ENCODE measurements at places on chromosomes 5 and 9.
A peak's percentile ranks its signal among the peaks of the same experiment; 100 is the strongest.

DNA sequence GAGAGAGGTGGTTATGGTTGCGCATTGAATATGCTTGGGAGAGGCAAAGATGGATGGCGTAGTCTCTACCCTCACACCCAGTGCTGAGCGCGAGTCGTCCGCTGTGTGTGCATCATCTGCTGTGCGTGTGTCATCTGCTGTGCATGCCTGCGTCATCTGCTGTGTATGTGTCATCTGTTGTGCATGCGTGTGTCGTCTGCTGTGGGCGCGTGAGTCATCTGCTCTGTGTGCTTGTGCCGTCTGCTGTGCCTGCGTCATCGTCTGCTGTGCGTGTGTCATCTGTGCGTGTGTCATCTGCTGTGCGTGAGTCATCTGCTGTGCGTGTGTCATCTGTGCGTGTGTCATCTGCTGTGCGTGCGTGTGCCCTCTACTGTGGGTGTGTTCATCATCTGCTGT is 68.0 kb upstream of the IRX4 start:
- H3K4me1 ChIP-seq = no peaks in the 10 kb centered on the region
- H3K4me3 ChIP-seq = no peak overlapping the region
- no peaks in the 10 kb centered on the region for H3K36me3 ChIP-seq
- DNase-seq = no peak
- peaks cover 61% of the 10 kb centered on the region for H3K27me3 ChIP-seq

DNA sequence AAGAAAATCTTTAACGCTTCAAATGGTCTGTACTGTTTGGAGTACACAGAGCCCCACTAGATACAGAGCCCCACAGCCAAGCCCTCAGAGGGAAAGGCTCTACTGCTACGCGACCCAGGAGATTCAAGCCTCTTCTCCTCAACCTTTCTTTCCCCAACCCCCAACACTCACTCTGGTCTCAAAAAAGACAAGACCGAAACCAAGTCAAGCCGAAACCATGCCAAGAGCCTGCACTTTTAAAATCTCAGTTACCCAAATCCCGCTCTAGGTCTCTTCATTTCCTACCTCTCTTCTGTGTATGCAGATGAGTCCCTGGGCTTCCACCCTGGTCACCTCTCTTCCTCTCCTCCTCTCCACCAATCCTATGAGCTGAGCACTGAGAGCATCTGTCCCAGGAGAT is 31.9 kb downstream of the BARHL1 start:
- no peaks in the 10 kb centered on the region for H3K27me3 ChIP-seq
- peaks cover 45% of the 10 kb centered on the region for H3K36me3 ChIP-seq
- H3K4me1 ChIP-seq = no peaks in the 10 kb centered on the region
- DNase-seq = no peak
- no peak overlapping the region for H3K4me3 ChIP-seq

DNA sequence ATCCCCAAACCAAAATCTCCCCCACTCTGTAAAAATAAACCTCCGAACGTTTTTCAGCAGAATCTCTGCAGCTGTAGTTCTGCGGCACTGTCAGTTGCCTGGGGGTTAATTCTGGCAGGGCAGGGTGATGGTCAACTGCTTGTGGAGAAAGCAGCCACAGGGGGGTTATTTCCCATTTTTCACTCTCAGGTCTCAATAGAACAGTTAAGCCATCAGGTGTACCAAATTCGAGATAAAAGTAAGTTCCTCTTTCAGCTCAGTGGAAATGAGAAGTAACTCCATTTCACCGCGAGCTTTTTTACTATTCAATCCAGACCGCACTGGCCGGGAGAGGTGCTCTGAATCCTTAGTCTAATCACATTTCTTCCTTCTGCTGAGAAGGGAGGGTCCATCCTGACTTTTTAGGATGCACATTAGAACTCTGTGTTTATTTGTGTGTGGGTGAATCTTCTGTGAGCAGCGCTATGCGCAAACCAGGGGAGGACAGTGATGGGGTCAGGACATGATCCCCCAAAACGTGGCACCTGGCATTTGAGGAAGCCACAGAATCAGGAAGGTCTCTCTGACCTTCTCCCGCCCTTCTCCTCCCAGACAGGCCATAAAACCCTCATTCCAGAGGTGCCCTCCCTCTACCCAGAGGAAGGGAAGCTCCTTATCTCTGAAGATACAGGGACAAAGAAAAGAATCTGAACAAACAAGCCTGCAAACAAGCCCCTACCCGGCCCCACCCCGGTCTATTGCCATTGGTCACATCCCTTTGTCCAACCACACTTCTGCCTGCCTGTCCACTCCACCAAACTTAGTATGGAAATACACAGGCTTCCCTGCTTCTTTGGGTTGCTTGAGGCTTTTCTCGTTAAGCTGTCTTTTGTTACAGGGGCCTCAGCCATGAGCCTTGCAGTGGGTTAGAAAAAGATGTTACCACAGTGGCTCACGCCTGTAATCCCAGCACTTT is 229.0 kb downstream of the ROR2 start:
- no peaks in the 10 kb centered on the region for H3K27me3 ChIP-seq
- peak overlapping the region; percentile 48 for H3K4me3 ChIP-seq
- peak; percentile 36 for DNase-seq

DNA sequence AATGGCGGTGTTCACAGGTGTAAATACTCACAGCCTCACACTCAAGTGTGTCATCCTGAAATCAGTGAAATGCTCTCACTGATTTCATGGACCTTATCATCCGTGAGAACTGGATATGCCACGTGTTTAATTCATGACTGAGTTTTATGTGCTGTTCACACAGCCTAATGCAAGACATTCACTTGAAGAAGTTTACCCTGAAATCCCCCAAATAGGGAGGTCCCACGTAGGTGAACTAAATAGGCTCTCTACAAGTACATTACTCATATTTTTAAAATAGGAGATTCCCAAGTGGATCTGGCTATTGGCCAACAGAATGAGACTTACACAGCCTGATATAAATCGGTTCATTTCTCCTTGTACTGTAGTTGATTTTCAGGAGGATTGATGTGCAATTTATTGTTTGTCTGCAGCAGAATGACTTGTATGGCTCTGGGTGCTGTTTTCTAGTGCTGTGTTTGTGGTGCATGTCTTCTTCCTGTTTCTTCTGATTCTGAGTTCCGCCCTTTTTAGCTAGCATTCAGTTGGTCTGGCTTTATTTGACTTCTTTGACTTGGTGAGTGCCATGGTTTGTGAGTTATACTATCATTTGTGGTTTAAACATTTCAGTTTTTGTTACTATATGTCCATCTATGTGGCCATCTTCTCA is 25.1 kb downstream of the TRIO start:
- H3K27me3 ChIP-seq = no peaks in the 10 kb centered on the region
- peak; percentile 59 for DNase-seq
- H3K4me1 ChIP-seq = peaks cover 62% of the 10 kb centered on the region

GRCh38 chr9:91558395-91558794 is 134.8 kb upstream of the NFIL3 start:
- H3K27ac ChIP-seq = no peak overlapping the region
- peaks cover 3% of the 10 kb centered on the region for H3K27me3 ChIP-seq
- no peaks in the 10 kb centered on the region for H3K36me3 ChIP-seq
- no peaks in the 10 kb centered on the region for H3K4me1 ChIP-seq
- H3K4me3 ChIP-seq = no peak overlapping the region
- DNase-seq = no peak

- no peak overlapping the region for H3K4me3 ChIP-seq
- DNase-seq = no peak
- no peak overlapping the region for H3K27ac ChIP-seq
- H3K27me3 ChIP-seq = no peaks in the 10 kb centered on the region
- no peaks in the 10 kb centered on the region for H3K36me3 ChIP-seq
Observed at GRCh38 chr5:125333416-125333815, 587.0 kb upstream of the ZNF608 start.

DNA sequence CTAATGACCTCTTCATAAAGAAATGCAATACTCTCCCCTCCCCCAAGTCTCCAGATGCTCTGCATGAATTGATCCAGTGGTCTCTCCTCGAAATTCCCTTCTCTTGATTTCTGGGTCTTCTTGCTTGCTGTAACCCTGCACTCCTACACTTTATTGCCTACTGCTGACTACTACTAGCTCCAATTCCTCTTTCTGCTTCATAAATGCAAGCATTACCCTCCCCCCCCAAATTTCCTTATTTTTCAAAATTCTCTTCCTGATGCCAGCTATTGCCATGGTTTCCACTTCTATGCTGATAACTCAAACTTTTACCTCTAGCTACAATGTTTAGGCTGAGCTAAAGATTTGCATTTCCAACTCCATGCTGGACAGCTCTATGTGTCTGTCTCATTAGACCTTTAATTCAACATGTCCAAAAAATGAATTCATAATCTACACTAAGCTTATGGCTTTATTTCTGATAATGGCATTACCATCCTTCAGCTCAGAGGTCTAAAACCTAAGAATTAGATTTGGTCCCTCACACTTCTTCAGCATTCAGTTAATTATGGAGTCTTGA is 1.4 kb downstream of the ZBTB26 start:
- H3K27me3 ChIP-seq = no peaks in the 10 kb centered on the region
- no peaks in the 10 kb centered on the region for H3K36me3 ChIP-seq
- H3K27ac ChIP-seq = no peak overlapping the region
- peaks cover 7% of the 10 kb centered on the region for H3K4me1 ChIP-seq
- no peak overlapping the region for H3K4me3 ChIP-seq

GRCh38 chr9:138112791-138113600 is 235.4 kb downstream of the CACNA1B start:
- no peaks in the 10 kb centered on the region for H3K36me3 ChIP-seq
- H3K4me3 ChIP-seq = no peak overlapping the region
- no peaks in the 10 kb centered on the region for H3K27me3 ChIP-seq

All from common myeloid progenitor, CD34-positive (primary cell).